ENCODE measurements at places on chromosomes 12 and 14.

DNA sequence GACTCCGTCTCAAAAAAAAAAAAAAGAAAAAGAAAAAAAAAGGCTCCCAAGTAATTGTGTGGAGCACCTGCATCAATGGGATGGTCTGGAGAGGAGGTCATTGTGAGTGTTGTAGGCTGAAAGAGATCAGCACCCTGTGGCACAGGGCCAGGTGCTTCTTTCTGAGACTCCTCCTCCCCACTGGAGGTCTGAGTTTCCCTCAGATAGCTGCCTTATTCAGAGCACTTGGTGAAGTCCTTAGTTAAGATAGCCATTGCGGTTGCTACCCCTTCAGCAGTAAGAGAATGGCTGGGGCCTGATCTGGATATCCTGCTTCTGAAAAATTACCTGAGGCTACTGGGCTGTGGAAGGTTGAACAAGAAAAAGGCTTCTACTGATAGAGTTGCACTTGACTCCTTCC lies 69.8 kb downstream of the ANO6 start:
- no peak for DNase-seq

GRCh38 chr12:65779946-65780345 lies 44.3 kb upstream of the HMGA2 start:
- DNase-seq = no peak

GRCh38 chr12:53006810-53007309 lies 604 bp downstream of the EIF4B start:
- DNase-seq = peak; percentile 50

- DNase-seq = no peak
Observed at GRCh38 chr14:54535126-54535525, 25.4 kb downstream of the CGRRF1 start.

DNA sequence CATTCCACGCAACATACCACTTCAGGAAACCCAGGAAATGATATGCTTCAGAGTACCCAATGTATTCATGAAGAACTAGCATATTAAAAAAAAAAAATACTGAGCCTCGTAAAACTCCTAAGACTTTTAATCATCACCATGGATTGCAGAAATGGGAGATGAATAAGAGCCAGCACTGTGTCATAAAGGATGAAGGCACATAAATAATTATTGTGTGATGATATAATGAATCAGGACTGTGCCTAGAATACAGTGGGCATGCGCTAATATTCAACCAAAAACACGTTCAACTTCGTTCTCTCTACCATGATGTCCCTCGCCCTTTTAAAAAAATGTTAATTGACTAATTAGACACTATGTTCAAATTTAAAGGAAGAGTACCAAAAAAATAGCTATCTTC lies 68.7 kb downstream of the CIT start:
- DNase-seq = no peak

DNA sequence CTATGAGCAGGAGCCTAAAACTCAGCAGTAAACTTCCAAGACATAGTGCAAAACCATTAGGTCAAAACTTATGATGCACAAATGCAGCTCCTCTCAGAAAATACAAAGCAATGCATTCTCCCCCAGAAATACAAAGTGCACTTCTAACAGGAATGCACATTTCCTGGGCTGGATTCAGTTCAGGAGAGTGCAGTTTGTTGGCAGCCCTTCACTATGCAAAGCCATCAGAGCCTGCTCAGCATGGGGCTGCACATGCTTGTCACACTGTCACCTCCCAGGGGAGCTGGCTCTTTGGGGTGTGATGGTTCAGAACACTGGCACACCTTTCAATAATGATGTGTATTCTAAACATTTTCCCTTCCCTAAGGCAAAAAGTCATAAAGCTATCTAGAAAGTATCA lies 110.4 kb downstream of the KCNK10 start:
- DNase-seq = no peak

Data from NCI-H1694 (cell line).